GM12878 (cell line): ENCODE measurements at places on chromosomes 3 and 15. TPM values are rescaled to one million over a fixed set of nuclear protein-coding genes. Genes with fewer than 3 reads are reported as not detected.

SI gene
- total RNA-seq: not detected in 2 replicates

ATP10A gene
- 1.1 and 1.5 TPM in 2 replicates for total RNA-seq

THPO gene
- total RNA-seq: not detected in 2 replicates

NR1I2 gene
- 0.90 and 0.96 TPM in 2 replicates for total RNA-seq

COPG1 gene
- 128 and 138 TPM in 2 replicates for total RNA-seq

RASGRP1 gene
- total RNA-seq: 25.5 and 29.3 TPM in 2 replicates

SST gene
- 0.38 TPM in 1 of 2 replicates, not detected in the other for total RNA-seq

HAPLN3 gene
- 2.9 and 3.1 TPM in 2 replicates for total RNA-seq

TMEM212 gene
- not detected in 2 replicates for total RNA-seq

DNA sequence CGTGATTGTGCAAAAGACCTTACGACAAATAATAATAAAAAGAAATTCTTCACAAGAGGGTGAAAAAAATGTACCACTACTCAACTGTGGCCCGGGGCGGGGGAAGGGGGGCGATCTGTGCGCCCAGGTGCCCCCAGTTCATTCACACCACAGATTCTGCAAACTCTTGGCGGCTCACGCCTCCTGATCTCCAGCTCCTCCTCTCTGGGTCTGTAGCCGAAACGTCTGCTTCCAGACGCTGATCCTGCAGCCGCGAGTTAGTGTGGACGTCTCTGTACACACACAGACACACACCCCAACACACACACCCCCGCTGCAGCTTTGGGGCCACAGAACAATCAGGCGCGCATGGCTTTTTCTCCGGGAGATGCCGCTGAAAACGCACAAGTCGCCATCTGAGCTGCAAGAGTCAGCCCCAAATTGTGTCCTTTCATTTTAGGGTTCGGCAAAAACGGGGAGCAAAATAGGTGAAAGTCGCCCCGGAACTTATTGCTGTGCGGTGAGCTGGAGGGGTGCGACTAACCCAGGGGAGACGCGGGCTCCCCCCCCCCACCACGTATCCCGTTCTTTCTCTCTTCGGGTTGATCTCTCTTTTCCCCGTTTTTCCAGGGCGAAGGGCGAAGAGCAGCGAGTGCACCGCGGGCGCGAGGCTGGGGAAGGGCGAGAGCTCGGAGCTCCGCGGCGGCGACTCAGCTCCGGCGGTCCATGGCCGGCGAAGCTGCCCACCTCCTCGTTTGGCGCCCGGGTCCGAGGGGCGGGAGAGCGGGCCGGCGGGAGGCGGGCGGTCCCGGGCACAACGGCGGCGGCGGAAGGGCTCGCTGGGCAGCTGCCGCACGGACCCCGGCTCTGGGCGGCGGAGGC is 505 bp upstream of the WNT5A start:
- DNase-seq: no peak

- DNase-seq: no peak
Measured at GRCh38 chr3:184485241-184485640, 76.3 kb upstream of the EPHB3 start.

GRCh38 chr15:82968066-82968465 is 15.5 kb upstream of the HOMER2 start:
- no peak for DNase-seq

- no peak for DNase-seq
Measured at GRCh38 chr3:7646851-7647250, 785.9 kb downstream of the GRM7 start.

GRCh38 chr3:104886220-104886995 is 480.3 kb upstream of the ALCAM start:
- no peak for DNase-seq

DNA sequence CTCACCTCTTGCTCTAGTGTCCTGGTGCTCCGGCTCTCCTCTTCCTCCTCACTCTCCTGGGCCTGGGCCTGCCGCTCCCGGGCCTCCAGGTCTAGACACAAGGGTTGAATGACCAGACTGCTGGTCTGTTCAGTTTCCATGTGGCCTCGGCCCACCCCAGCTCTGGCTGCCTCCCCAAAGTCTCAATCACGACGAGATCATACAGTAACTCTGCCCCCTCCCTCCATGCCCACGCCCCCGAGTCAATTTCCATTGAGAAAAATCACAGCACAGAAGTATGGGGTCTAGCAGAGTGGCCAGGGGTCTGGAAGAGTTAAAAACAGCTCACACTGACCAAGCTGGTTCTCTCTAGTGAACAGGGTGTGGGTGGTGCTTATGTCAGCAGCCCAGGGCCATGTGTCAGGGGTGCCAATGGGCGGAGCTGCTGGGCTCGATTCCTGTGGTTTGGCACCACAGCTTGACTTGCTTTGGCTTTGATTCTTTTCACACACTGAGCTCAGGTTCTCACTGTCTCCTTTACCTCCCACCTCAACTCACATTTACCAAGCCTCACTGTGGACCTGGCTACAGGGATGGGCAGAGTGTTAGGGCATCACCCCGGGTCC is 6.9 kb downstream of the C15orf62 start:
- DNase-seq: no peak

- DNase-seq: no peak
Measured at GRCh38 chr15:31483986-31484951, 157.6 kb downstream of the KLF13 start.

DNA sequence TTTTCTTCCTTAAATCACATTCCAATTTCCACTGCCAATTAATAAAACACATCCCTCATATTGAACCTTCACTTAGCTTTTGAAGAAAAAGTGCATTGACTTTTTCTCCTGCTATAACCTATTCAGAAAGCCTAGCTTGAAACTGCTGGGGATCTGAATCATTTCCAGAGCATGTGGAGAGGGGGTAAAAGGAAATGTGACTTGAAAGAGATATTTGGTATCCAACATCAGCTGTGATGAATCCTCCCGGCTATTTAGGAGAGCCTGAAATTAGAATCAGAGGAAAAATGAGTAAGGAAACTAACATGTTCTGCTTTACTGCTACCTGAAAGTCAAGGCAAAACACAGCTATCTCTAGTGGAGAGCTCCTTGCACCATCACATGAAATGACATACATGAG is 2.6 kb upstream of the GNB5 start:
- DNase-seq: no peak

- DNase-seq: no peak
Measured at GRCh38 chr3:141348837-141349236, 19.5 kb upstream of the ZBTB38 start.

DNA sequence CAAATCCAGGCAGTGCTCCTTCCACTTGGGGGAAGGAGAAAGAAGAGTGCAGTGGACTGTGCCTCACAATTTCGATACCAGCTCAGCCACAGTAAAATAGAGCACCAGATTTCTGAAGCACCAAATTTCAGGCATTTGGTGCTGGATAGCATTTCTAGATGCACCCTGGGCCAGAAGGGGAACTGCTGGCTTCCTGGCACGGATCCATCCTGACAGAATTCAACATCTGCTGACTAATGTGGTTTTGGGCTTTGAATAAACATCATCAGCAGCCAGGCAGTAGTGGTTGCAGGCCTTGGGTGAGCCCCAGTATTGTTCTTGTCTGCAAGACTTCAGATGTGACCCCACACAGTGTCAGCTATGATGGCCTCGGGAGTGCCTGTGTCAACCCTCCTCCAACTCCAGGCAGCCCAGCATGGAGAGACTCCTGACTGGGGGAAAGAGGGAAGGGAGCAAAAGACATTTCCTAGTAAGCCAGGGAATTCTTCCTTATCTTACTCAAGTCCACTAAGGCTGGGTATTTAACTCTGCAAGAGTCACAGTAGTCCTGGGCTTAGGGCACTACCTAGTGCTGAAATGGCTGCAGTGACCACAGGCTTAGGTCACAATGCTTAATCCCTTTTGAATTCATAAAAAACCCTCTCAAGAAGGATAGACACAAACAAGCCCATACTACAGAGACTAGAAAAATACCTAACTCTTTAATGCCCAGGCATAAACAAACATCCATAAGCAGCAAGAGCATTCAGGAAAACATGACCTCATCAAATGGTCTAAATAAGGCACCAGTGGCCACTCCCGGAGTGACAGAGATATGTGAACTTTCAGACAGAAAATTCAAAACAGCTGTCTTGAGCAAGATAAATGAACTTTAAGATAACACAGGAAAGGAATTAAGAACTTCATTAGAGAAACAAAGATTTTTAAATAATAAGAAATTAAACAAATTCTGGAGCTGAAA is 74.7 kb downstream of the SPATA16 start:
- no peak for DNase-seq

- no peak for DNase-seq
Measured at GRCh38 chr15:72460402-72460801, 13.7 kb upstream of the ARIH1 start.

GRCh38 chr3:129326138-129326537 is 47.5 kb downstream of the HMCES start:
- DNase-seq: no peak

DNA sequence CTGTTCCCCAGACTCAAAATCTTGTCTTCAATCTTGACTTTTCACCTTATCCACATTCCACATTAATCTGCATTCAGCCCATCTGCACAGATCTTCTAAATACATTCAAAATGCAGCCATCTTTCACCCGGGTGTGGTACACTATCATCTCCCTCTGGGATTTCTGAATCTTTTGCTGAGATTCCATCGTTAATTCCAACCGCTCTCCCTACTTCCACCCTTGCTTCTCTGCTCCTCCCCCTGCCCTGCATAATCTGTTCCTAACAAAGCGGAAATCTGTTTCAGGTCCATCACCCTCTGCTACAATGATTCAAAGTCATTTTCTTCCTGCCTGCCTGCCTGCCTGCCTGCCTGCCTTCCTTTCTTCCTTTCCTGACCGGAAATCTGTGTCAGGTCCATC is 7.9 kb upstream of the GOLGA8B start:
- no peak for DNase-seq

DNA sequence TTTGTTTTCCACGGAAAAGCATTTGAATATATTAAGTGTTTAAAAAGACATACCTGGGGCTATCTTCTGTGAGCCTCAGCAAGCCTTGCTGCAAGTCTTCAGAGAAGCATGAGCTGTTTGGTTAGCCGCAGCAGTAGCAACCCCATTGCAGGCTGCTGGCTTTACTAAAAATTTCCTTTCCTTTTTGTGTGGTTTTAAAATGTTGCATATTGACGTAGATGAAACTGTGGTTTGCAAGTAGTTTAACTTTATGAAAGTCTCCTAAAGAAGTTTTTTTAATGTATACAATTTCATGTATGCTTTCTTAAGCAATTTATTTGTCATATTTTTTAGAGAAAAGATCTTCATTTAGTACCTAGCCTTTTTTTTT is at the start of gene GPR171:
Gene GPR171 (minus strand): TSS at position 166 of the 370 bp plus-strand sequence. CDS start 3,830 bp downstream, outside the sequence.
- DNase-seq: peak; percentile 33

DNA sequence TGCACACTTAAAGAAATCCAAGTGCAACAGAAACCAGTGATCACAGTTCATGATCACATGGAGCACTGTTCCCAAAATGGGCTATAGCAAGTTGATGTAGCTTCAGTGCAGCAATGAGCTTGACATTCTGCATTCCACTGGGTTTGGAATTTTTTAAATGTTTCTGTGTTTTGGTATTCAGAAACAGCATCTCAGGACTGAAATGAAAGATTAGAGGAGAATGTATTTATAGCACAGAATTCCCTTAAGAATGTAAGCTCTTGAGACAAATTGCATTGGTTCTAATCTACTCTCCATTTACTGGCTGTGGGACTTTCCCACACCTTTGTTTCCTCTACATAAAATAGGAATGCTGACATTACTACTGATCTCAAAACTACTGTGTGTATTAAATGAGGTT is 162.7 kb downstream of the FGF12 start:
- DNase-seq: no peak

DNA sequence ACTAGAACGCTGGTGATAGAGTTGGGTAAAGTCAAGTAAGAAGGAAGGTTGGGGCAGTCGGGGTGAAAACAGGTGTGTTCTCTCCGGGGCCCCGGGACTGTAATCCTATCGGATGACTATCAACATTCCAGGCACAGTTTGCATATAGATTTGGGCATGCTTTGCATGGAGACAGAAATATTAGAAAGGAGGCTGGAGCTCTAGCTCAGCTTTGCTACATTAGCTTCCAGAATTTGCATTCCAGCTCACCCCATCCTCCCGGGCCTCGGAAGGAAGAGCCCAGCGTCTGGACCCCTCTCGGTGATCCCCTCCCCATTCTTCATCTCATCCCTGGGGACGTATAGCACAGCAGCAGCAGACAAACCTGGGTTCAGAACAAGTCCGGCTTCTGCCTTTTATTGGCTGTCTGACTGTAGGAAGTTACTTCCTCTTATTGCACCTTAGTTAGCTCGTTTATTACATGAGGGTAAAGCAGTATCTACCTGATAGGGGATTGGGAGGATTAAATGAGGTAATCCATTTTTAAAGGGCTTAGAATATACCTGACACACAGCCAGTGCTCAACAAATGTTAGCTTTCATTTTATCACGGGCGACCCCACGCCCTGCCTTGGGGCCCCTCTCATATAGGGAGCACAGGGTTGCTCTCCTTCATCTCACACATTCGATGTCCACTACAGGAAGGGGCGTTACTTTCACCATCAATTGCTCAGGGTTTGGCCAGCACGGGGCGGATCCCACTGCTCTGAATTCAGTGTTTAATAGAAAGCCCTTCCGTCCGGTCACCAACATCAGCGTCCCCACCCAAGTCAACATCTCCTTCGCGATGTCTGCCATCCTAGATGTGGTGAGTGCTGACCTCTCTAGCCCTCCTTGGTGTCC is 3.2 kb downstream of the HTR3E start:
- DNase-seq: no peak

- no peak for DNase-seq
Measured at GRCh38 chr3:137764001-137764433, at the start of gene SOX14. SOX14 (plus strand) TSS chr3:137764315; CDS start chr3:137764785, 470 bp downstream.

DNA sequence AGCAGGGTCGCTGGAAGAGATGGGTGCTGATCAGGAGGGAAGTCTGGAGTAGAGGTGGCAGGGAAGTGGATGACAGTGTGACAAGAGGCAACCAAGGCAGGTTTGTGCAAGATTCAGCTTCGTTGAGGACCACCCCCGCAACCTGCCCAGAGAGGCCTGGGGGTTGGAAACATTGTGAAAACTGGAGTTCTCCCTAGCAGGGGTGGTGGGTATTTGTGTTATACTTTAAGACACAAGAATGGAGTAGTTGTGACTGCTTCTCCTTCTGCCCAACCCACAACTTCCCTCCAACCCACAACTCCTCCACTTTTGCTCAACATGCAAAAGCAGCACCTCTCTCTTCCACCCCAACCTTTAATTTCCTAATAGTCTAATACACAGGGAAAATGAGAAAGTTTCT is 8.6 kb upstream of the ARNT2 start:
- DNase-seq: no peak

GRCh38 chr3:188656196-188656982 is 502.4 kb downstream of the LPP start:
- no peak for DNase-seq

GRCh38 chr3:55592572-55592971 is 105.5 kb upstream of the WNT5A start:
- no peak for DNase-seq

- DNase-seq: no peak
Measured at GRCh38 chr3:88469216-88469615, 319.5 kb downstream of the C3orf38 start.

DNA sequence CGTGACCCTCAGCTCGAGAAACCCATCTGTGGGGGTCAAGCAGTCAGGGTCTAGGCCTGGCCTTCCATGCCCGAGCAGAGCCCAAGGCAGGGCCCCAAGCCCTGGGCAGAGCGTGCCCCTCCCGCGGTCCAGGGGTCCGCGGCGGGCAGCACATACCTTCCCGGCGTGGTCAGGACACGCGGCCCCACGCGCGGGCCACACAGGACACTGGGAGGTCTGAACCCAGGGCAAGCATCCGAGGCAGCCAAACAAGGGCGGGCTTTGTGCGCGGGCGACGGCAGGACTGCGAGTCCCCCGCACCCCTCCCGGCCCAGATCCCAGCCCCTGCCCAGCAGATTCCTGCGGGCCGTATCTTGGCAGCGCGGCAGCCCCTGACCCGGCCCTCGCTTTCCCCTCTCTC is 61.6 kb upstream of the ACAN start:
- no peak for DNase-seq
